ENCODE measurements at places on chromosomes 6 and 20.

GRCh38 chr6:170045981-170046667, 244.8 kb downstream of the DLL1 start:
- DNase-seq: no peak

DNA sequence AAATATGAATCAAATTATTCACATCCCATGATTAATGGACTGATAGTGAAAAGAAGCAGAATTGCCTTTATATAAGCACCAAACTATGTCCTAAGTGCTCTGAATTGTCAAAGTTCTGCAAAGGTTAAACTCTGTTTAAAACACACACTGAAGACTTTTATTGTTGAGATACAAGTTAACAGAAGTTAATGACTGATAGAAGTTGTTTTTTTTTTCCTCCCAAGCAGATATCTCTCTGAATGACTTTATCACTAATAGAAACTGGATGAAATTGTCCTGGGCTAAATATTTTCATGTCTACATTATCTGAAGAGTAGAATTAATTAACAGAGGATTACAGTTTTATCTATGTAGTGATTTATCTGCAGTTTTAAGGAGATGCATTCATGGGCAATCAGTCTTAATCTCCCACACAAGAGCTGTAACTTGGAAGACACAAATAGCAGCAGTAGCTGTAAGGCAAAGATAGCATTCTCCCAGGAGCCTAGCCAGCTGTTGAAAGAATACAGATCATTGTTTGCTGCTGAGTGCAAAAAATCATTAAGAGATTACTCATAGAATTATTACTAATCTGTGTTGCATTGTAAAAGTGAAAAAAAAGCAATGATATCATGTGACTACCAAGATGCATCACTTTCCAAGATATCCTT, 49.9 kb downstream of the BMP5 start:
- DNase-seq: peak; percentile 86

GRCh38 chr6:110662490-110663211, 152.6 kb downstream of the CDK19 start:
- no peak for DNase-seq

DNA sequence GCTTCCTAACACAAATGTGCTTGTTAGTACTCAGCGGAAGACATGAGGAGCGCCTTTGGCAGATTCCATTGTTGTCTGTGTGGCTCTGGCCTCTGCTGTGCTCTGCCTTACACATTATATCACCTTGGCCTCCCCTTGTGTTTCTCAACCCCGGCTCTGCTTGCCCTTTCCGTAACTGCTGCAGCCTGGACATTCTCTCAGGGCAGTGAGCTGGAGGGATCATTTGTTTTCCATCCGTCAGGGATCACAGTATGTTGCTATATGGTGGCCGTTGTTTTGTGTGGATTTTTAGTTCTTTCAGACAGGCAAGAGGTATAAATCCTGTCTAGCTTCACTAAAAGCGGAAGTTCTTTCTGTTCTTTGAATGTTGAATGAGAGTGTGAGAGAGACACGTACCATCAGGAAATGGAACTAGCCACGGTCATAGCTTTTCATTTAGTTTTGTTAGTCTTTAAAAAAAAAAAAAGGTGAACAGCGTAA, 175.1 kb downstream of the JARID2 start:
- DNase-seq: no peak

- no peak for DNase-seq
Observed at GRCh38 chr6:39602601-39603519, 122.3 kb downstream of the KIF6 start.

GRCh38 chr6:12039540-12040459, 27.7 kb downstream of the HIVEP1 start:
- no peak for DNase-seq

- no peak for DNase-seq
Observed at GRCh38 chr20:17061715-17062114, 165.1 kb upstream of the PCSK2 start.

All from kidney tubule cell (primary cell).